Fibroblast of skin of back (primary cell): ENCODE measurements at places on chromosomes 11 and 22.

- peak; percentile 11 for DNase-seq
Observed at GRCh38 chr11:129785383-129786111, 30.1 kb upstream of the TMEM45B start.

GRCh38 chr11:65298655-65299179 is 15.9 kb upstream of the CDC42EP2 start:
- DNase-seq, result peak; percentile 56

- DNase-seq, result peak; percentile 80
Observed at GRCh38 chr11:108432783-108433182, 34.5 kb downstream of the C11orf65 start.

- DNase-seq, result no peak
Observed at GRCh38 chr11:68710409-68710808, 26.1 kb downstream of the GAL start.

DNA sequence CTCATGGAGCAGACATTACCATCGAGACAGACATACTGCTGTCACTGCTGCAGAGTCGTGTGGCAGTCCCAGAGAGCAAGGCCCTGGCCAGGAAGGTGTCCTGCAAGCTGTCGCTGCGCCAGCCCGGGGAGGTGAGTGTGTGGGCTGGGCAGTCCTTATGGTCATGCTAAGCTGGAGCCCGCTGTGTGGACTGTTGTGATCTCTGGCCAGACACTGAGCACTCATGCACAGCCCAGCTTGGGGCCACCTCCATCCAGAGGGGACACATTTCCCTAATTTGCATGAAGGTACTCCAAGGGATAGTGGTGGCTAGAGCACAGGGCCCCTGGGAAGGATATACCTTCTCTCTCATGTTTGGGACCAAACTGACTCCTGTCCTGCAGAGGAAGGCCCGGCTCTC is 9.6 kb downstream of the ANKK1 start:
- DNase-seq, result no peak

- DNase-seq, result no peak
Observed at GRCh38 chr22:50134481-50134880, 36.0 kb upstream of the PANX2 start.

GRCh38 chr11:46363031-46363407 is 15.8 kb downstream of the DGKZ start:
- peak; percentile 78 for DNase-seq
